ENCODE measurements at places on chromosomes 2 and 18. TPM values are rescaled to one million over a fixed set of nuclear protein-coding genes. Genes with fewer than 3 reads are reported as not detected.

TUBA3E gene
- total RNA-seq, result not detected

LINC00305 gene
- not detected for total RNA-seq

GREB1 gene
- total RNA-seq, result 0.10 TPM

DSG4 gene
- total RNA-seq, result not detected

TEX44 gene
- total RNA-seq, result not detected

ANKRD30B gene
- not detected for total RNA-seq

SIX3 gene
- not detected for total RNA-seq

DNA sequence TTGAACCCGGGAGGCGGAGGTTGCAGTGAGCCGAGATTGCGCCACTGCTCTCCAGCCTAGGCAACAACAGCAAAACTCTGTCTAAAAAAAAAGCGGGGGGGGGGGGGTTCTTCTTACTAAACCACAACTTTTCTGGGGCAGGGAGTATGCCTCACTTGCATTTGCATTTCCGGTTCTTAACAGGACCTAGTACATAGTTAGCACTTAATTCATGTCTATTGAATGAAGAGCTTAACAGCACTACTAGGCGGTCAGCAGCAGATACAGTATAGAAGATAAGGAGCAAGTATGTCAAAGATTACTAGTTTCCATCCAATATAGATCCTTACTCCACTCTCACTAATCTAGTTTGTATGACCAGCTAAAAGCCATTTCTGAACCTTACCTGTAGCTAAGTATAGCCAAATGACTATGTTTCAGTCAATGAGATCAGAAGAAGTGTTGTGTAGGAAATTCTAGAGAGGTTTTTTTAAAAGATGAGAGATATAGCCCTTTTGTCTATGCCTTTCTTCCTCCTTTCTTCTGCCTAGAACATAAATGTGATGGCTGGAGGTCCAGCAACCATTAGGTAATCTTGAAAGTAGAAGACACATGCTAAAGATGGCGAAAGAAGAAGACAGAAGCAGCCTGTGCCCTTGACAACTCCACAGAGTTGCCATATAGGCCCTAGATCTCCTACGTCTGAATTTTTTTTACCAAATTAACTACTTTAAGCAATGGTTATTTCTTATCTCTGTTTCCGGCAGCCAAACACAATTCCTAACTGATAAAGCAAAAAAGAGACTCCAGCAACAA is 11.3 kb downstream of the HYCC2 start:
- peaks cover 2% of the 10 kb centered on the region for H3K27me3 ChIP-seq
- DNase-seq, result no peak
- no peak overlapping the region for H3K4me3 ChIP-seq
- H3K36me3 ChIP-seq, result peaks cover 32% of the 10 kb centered on the region
- H3K4me1 ChIP-seq, result peaks cover 26% of the 10 kb centered on the region

DNA sequence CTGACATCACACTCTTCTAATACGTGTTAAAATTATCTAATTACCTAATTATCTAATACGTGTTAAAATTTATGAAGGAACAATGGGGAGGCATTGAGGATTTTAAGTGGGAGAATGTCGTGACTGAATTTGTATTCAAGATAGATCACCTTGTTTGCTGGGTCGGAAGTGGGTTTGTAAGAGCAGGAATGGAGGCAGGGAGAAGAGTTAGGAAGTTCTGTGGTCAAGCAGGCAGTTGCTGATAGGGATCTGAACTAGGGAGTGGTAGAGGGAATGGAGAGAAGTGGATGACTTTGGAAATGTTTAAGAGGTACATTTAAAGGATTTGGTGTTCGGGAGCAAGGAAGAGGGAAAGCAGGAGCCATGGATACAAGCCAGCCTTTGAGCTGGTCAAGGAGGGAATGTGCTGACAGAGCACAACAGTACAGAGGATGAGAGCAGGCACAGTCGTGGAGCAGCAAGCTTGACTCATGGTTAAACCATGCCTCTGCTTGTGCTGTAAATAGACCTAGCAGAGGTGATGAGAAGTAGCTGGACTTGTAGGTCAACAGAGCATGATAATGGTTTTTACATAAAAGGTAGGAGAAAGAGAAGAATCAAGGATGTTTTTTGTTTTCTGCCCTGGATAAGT is 16.2 kb downstream of the IL18RAP start:
- no peak overlapping the region for H3K27ac ChIP-seq
- H3K36me3 ChIP-seq, result peaks cover 37% of the 10 kb centered on the region
- no peaks in the 10 kb centered on the region for H3K27me3 ChIP-seq
- no peak for DNase-seq

- H3K4me3 ChIP-seq, result no peak overlapping the region
- no peak for DNase-seq
- no peak overlapping the region for H3K27ac ChIP-seq
- no peaks in the 10 kb centered on the region for H3K27me3 ChIP-seq
- H3K4me1 ChIP-seq, result peaks cover 25% of the 10 kb centered on the region
- H3K36me3 ChIP-seq, result peaks cover 15% of the 10 kb centered on the region
Measured at GRCh38 chr2:144180131-144180530, 339.8 kb downstream of the ZEB2 start.

- no peak overlapping the region for H3K27ac ChIP-seq
- H3K4me3 ChIP-seq, result no peak overlapping the region
- DNase-seq, result no peak
- H3K36me3 ChIP-seq, result no peaks in the 10 kb centered on the region
- no peaks in the 10 kb centered on the region for H3K4me1 ChIP-seq
Measured at GRCh38 chr2:58921676-58922075, 680.6 kb upstream of the FANCL start.

- peaks cover 19% of the 10 kb centered on the region for H3K4me1 ChIP-seq
- H3K27ac ChIP-seq, result no peak overlapping the region
- no peaks in the 10 kb centered on the region for H3K27me3 ChIP-seq
- H3K4me3 ChIP-seq, result no peak overlapping the region
- peaks cover 48% of the 10 kb centered on the region for H3K36me3 ChIP-seq
Measured at GRCh38 chr18:63339920-63340484, 20.4 kb upstream of the BCL2 start.

DNA sequence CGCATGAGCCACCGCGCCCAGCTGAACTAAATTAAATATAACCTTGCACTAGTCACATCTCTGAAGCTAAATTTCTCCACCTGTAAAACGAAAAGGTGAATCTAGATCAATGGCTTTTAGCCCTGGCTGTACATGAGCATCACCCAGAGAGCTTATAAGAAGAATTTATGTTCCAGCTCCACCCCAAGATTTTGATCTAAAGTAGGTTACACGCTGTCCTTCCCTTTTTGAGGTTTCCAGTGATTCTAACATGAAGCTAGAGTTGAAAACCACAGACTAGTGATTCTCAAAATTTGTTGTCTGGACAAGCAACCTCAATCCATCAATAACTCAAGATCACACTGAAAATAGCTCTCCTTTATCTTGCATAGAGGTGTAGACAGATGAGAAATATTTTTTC is 208.8 kb upstream of the CRIM1 start:
- no peak for DNase-seq
- peak overlapping the region; percentile 32 for H3K4me3 ChIP-seq
- peak overlapping the region; percentile 26 for H3K27ac ChIP-seq
- peaks cover 22% of the 10 kb centered on the region for H3K27me3 ChIP-seq
- peaks cover 1% of the 10 kb centered on the region for H3K36me3 ChIP-seq
- peaks cover 26% of the 10 kb centered on the region for H3K4me1 ChIP-seq

DNA sequence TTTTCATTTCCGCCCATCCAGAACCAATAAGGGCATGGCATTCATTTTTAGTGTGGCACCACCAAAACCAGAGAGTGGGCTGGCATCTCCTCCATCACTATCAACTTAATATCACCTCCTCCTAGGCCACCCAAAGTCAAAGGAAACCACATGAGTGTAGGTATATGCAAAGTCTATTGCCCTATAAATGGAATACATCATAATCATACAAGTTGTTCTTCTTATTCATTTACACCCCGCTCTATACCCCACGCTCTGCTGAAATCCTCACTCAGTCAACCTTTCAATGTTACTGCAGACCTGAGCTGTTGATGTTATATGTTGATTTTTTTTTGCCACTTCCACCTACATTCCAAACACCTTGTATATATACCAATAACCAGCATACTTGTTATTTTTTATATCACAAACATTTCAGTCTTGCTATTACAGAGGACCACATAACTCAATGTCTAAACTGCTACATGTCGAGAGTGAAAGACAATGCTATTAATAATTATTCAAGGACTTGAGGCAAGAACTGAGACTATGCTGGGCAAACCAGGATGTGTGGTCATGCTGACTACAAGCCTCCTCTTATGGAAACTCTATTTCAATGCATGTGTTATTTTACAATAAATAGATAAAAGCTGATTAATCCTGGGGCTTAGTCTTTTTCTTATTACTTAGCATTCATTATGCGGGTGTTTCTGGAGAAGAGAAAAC is 466.5 kb upstream of the ID2 start:
- H3K36me3 ChIP-seq, result peaks cover 5% of the 10 kb centered on the region
- H3K4me1 ChIP-seq, result no peaks in the 10 kb centered on the region
- no peak overlapping the region for H3K27ac ChIP-seq
- DNase-seq, result no peak
- peaks cover 6% of the 10 kb centered on the region for H3K27me3 ChIP-seq

- H3K4me1 ChIP-seq, result no peaks in the 10 kb centered on the region
- H3K4me3 ChIP-seq, result no peak overlapping the region
- H3K27ac ChIP-seq, result no peak overlapping the region
- peaks cover 32% of the 10 kb centered on the region for H3K27me3 ChIP-seq
- no peaks in the 10 kb centered on the region for H3K36me3 ChIP-seq
Measured at GRCh38 chr2:196586511-196586991, 53.0 kb upstream of the CCDC150 start.

DNA sequence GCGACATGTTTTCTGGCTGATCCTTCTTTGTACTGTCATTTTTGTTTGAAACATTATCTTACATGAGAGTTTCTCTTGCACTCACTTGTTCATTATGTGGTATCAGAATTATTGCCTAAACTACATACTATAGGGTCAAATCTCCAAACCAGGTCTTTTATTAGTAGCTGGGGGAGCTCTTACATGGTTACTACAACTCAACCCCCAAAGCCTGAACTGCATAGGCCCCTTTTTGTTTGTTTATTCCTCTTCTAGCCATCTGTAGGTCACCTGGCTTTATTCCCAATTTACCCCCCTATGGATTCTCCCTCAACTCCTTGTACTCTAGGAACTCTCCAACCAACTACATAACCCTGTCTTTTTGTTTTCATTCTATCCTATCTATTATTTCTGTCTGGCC is 46.7 kb downstream of the PUM2 start:
- no peak overlapping the region for H3K27ac ChIP-seq
- peaks cover 13% of the 10 kb centered on the region for H3K4me1 ChIP-seq
- no peak for DNase-seq
- no peaks in the 10 kb centered on the region for H3K27me3 ChIP-seq

GRCh38 chr2:8248623-8248957 is 433.3 kb upstream of the ID2 start:
- H3K27ac ChIP-seq, result no peak overlapping the region
- peaks cover 12% of the 10 kb centered on the region for H3K4me1 ChIP-seq
- peaks cover 24% of the 10 kb centered on the region for H3K36me3 ChIP-seq

DNA sequence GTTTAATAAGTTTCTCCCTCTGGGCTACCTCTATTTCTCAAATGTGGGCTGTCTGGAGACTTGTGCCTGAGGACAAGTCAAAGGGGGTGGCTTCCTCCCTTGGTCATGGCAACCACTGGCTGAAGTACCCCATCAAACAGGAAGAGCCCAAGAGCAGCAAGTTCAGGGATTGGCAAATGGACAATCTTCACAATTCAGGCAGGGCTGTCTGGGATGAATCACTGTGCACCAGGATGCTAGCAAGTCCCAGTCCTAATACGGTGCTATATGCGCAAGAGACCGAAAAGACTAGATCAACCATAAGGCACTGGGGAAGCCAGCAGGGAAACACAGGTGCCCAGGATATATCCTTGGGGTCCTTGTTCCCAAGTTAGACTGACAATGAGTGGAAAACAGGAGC is 75.5 kb downstream of the ANTXR1 start:
- peaks cover 30% of the 10 kb centered on the region for H3K27me3 ChIP-seq
- H3K4me3 ChIP-seq, result no peak overlapping the region
- H3K4me1 ChIP-seq, result no peaks in the 10 kb centered on the region
- no peak overlapping the region for H3K27ac ChIP-seq
- DNase-seq, result no peak
- H3K36me3 ChIP-seq, result no peaks in the 10 kb centered on the region

DNA sequence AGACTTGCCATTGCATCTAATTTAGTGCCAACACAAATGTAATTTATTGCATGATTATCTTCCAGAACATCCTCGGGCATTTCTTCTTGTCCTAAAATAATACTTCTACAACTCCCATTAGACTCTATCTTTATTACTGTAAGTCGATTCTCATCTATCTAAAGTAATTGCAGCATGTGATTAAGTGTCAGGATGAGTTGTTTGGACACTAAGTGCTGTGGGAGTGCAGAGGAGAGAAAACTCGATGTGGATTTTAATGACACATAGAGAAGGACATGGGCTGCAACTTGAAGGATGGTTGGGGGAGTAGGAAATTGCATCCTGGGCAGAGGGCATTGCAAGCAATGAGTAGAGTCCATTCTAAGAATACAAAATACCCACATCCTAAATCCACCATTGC is 33.5 kb downstream of the STAT4 start:
- H3K4me3 ChIP-seq, result no peak overlapping the region
- no peaks in the 10 kb centered on the region for H3K27me3 ChIP-seq
- no peak overlapping the region for H3K27ac ChIP-seq
- H3K36me3 ChIP-seq, result peaks cover 54% of the 10 kb centered on the region
- peaks cover 61% of the 10 kb centered on the region for H3K4me1 ChIP-seq
- no peak for DNase-seq

- H3K36me3 ChIP-seq, result peaks cover 41% of the 10 kb centered on the region
- H3K27ac ChIP-seq, result peak overlapping the region; percentile 79
- H3K4me3 ChIP-seq, result peak overlapping the region; percentile 31
Measured at GRCh38 chr2:95056044-95056443, 30.5 kb downstream of the MAL start.

- H3K4me3 ChIP-seq, result no peak overlapping the region
- DNase-seq, result no peak
- H3K4me1 ChIP-seq, result no peaks in the 10 kb centered on the region
- H3K27ac ChIP-seq, result no peak overlapping the region
Measured at GRCh38 chr2:234705108-234705507, 208.2 kb upstream of the ARL4C start.

DNA sequence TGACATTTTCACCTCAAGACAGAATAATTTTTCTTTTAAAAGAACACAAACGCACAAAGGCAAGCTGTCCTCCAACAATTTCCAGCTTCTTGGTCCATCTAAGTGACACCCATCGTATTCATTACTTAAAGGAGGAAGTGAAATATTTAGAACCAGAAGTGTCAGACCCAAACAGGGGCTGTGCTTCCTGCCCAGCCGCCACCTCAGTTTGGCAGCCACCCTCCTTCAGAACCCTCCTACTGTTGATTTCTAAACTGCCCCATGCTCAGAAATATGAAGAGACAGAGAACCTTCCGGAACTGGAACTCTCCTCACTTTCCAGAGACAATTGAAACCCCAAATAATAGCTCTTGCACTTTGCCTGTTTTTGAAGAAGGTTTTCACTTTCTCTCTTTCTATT is 734.8 kb upstream of the SALL3 start:
- no peak overlapping the region for H3K4me3 ChIP-seq
- H3K4me1 ChIP-seq, result no peaks in the 10 kb centered on the region
- H3K27ac ChIP-seq, result no peak overlapping the region
- H3K27me3 ChIP-seq, result no peaks in the 10 kb centered on the region
